ENCODE measurements at places on chromosomes 16 and 17.

DNA sequence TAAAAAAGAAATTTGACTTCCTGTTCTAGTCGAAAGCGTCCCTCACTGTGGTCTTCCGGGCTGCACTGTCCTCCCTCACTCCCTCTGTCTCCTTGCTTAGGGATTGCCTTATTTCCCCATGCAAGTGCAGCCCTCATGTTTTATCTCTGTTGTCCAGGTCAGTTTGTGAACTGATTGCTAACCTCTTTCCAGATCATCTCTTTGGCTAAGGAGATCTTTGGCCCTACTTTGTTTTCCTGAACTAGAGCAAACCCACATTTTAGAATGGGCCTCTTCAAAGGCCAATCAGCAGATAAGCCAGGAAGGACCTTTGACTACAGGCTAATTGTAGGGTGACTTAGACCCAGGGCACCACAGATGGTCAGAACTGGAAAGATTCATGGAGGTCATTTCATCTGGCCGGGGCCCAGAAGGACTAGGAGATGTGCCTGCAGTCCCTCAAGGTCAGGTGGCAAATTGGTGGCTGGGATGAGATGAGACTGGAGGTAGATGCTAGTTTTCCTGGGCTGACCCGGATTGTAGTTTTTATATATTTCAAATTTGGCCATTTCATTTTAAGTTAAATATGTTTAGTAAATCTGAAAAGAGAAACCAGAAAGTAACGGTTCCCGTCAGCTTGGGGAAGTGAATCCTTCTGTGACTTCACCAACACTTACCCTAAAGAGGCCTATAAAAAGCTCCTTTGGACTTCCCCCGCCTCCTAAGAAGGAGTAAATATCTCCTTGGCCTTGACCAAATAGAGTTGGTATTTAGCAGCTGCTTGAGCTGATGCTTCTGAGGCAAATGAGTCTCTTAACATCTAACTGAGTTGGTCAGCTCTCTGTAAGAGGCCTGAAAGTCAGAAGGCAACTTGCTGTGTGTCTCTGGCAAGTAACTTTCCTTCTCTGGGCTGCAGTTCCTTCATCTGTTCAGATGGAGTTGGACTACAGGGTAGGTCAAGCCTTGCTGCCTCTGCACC lies 6.2 kb upstream of the SLC25A19 start:
- DNase-seq = no peak

DNA sequence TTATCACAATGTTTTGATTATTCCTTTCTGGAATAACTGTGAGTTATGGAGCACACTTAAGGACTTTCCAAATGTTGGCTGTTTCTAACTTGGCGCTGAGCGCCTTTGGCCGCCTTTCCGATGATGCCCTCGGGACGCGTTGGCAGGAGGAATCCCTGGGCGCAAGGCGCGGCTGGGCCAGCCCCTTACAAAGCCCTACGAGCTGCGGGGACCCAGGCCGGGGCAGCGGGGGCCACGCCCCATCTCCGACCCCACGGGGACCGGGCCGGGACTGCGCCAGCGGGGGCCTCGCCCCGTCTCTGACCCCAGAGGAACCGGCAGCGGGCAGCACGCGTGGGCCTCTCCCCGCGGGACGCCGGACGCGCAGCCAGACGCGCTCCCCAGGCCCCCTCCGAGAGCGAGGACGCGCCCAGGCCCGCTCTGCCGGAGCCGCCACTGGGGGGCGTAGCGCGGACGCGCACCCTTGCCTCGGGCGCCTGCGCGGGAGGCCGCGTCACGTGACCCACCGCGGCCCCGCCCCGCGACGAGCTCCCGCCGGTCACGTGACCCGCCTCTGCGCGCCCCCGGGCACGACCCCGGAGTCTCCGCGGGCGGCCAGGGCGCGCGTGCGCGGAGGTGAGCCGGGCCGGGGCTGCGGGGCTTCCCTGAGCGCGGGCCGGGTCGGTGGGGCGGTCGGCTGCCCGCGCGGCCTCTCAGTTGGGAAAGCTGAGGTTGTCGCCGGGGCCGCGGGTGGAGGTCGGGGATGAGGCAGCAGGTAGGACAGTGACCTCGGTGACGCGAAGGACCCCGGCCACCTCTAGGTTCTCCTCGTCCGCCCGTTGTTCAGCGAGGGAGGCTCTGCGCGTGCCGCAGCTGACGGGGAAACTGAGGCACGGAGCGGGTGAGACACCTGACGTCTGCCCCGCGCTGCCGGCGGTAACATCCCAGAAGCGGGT lies at the start of gene GAA:
TSS of gene GAA (plus strand) at position 571 of the 935 bp plus-strand sequence. CDS start 3,006 bp downstream, outside the sequence.
- DNase-seq = peak; percentile 92

DNA sequence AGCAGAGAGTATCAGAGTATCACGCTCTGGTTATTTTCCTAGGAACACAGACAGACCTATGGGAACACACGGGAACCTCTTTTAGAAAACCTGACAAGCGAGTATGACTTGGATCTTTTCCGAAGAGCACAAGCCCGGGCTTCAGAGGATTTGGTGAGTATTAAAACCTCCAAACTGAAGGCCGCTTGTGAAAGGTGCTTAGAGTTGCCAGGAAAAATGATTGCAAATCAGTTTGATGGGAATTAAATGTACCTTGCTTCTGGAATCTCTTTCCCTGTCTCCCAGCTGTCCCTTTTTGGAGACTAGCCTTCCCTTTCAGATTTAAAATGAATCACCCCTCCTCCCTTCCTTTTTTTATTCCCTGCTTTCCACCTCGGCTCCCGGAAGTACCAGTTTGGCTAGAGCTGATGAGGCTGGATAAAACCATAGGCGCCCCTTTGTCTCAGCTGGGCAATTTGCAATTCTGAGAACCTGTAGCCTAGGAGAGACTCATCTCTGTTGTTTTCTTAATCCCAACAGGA lies 27.3 kb downstream of the KAT7 start:
- DNase-seq = no peak

DNA sequence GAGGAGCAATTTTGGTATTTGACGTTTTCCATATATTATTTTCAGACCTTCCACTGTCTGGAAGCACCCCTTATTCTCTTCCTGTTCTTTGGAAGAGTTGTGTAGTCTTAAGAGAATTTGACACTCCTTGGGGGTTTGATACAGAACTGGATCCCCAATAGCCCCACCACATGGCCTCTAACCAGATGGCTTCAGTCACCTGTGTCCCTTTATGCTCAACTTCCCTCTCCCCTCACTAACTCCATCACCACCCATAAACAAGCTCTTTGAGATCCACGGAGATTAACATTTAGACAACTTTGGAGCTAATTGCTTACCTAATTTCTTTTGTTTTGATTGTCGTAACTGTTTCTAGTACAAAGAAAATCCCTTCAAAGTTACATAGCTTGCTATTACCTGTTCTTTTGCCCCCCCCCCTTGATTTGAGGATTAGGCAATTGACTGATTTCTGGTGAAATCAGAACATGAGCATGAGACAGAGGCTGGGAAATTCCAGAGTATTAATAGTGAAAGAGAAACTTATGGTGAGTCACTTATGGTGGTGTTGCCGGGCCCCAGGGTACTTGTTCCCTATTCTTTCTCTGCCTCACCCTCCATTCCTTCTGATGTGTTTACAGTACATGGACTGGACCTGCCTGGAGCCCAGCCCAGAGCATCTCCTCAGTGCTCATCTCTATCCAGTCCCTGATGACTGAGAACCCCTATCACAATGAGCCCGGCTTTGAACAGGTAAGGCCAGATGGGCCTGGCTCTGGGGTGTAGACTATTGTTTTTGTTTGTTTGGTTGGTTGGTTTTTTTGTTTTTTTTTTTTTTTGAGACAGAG lies 7.5 kb downstream of the UBE2Z start:
- no peak for DNase-seq

DNA sequence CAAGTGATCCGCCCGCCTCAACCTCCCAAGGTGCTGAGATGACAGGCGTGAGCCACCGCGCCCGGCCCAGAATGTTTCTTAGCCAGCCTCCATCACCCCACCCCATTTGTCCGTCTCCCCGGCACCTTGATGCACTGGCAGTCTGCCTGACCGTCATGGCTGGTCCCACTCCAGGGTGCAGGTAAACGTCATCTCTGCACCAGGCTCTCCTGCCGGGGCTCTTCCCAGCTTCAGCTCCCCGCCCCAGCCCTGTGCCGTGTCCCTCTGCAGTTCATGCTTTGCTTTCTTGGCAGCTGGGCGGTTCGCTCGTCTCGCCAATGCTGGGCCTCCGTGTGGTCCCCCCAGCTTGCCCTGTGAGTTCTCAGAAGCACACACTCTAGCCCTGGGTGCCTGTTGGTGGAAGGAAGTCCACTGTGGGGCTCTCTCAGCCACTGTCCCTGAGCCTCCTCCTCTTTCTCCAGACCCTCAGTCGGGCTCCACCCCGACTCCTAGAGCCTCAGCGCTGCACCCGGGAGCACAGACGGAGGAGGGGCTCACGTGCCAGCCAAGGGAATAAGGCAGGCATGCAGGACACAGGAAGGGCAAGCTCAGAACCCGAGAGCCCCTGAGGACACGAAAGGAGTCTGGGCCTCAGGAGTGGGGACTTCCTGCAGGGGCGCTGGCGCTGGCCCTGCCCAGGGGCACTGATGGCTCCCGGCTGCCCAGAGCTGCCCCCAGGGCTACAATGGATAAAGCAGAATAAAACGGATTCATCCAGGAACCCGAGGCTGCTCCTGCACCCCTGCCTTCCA lies 12.0 kb downstream of the HS3ST6 start:
- no peak for DNase-seq

DNA sequence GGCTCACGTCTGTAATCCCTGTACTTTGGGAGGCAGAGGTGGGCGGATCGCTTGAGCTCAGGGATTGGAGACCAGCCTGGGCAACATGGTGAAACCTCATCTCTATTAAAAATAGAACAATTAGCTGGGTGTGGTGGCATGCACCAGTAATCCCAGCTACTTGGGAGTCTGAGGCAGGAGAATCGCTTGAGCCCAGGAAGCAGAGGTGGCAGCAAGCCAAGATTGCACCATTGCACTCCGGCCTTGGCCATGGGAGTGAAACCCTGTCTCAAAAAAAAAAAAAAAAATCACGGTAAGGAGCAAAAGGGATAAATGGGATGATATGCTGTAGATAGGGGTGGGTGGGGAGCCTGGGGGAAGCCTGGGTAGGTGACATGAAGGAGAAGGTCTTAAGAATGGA lies 20.4 kb upstream of the TMEM98 start:
- no peak for DNase-seq

- no peak for DNase-seq
Measured at GRCh38 chr16:964356-965035, 6.3 kb downstream of the LMF1 start.

- DNase-seq = no peak
Measured at GRCh38 chr17:9538626-9539025, 37.0 kb downstream of the STX8 start.

DNA sequence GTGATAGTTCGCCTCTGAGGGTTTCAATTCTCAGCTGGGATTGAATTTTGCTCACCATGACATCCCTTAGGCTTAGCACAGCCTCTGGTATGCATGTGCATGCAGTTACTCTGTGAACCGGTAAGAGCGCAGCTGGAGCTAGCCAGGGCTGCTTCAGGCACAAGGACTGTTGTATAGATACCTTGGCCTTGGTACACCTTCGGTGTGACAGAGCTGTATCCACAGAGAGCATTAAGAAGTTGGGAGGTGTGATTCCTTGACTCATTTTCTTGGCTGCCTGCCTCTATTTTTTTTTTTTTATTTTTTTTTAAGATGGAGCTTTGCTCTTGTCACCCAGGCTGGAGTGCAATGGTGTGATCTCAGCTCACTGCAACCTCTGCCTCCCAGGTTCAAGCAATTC lies 2.2 kb upstream of the NUTF2 start:
- DNase-seq = no peak

- no peak for DNase-seq
Measured at GRCh38 chr16:51655249-51655648, 504.2 kb upstream of the SALL1 start.

GRCh38 chr17:13378361-13378760 lies 223.4 kb downstream of the HS3ST3A1 start:
- DNase-seq = no peak
